ENCODE measurements at places on chromosomes 3 and 15. TPM values are rescaled to one million over a fixed set of nuclear protein-coding genes. Genes with fewer than 3 reads are reported as not detected.

- H3K27ac ChIP-seq: no peak overlapping the region
- H3K4me1 ChIP-seq: no peaks in the 10 kb centered on the region
- DNase-seq: no peak
- H3K27me3 ChIP-seq: no peaks in the 10 kb centered on the region
Measured at GRCh38 chr3:97655971-97656370, 108.6 kb upstream of the ARL6 start.

GRCh38 chr3:17672506-17672905 lies 69.9 kb downstream of the TBC1D5 start:
- no peak for DNase-seq
- no peaks in the 10 kb centered on the region for H3K27me3 ChIP-seq
- no peaks in the 10 kb centered on the region for H3K36me3 ChIP-seq
- no peak overlapping the region for H3K27ac ChIP-seq
- H3K4me3 ChIP-seq: no peak overlapping the region

DNA sequence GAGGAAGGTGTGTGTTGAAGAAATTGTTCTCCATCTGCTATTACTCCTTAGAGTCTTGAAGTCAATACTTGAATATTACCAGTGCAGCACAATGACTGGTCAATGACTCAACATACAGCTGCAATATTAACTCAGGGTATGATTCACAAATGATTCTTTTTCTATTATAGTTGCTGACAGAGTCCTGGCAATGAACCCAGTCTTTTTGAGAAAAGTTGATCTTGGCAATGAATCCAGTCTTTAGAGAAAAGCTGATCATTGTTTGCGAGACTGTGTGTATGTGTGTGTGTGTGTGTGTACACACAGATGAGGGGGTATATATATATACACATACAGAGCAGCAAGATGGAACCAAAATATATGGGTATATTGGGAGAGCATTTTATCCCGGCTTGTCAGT lies 315.1 kb downstream of the ZNF385D start:
- DNase-seq: no peak
- no peak overlapping the region for H3K27ac ChIP-seq
- no peak overlapping the region for H3K4me3 ChIP-seq
- H3K4me1 ChIP-seq: no peaks in the 10 kb centered on the region

DNA sequence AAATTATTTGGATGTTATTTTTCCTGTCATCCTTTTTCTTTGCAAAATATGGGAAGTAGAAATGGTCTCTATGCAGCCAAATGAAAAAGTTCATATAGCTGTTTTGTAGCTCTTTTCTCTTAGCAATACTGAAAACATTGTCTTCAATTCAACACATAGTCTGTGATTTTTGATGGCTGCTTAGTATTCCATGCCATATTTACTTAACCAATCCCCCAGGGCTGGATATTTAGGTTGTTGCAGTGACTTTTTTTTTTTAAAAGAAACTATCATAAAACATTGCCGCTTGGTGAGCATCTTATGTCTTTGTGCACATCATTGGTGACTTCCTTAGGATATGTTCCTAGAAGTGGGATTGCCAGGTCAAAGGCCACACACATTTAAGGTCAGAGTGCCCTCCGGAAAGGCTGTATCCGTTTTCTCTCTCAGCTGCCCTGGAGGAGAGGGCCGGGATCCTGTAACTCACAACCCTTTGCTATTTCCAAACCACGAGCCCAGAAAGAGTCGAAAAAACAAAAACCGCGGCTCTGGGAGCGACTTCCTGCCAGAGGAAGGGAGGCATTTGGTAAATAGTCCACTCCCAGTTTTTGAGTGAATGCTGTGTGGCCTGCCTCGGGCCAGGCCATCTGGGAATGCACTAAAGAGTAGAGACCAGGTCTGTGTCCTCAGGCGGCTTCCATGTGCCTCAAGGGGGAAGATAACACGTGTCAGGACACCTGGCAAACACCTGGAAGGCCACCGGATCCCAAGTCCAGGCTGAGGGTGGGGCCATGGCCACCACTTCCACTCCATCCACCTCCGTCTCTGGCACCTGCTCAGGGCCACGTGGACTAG lies 41.9 kb downstream of the SMAD6 start:
- no peak for DNase-seq
- no peaks in the 10 kb centered on the region for H3K27me3 ChIP-seq
- no peaks in the 10 kb centered on the region for H3K36me3 ChIP-seq
- H3K27ac ChIP-seq: peak overlapping the region; percentile 1
- H3K4me1 ChIP-seq: peaks cover 10% of the 10 kb centered on the region

The EIF2A gene
- 65.9 TPM for total RNA-seq

The CDCP1 gene
- total RNA-seq: 0.65 TPM

The USP13 gene
- 7.3 TPM for total RNA-seq

The CGNL1 gene
- total RNA-seq: 31.9 TPM
